ENCODE measurements at places on chromosomes 11 and 22.

DNA sequence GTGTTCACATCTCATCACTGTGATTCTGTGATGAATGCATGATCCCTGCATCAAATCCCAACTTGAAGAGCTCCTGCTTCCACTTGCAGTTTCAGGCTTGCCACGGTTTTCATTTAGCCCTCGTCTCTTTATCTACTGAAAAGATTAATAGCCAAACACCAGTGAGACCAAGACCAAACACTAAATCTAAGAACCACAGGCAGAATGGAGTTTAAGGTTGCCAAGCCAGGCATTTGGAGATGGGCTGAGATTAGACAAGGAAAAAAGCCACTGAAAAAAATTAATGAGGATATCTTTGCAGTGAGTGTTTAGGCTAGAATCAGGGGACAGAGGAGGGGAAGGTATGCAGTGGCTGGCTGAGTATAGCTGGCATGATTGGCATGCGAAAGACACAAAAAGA lies 227.2 kb upstream of the BLID start:
- peak; percentile 7 for DNase-seq

DNA sequence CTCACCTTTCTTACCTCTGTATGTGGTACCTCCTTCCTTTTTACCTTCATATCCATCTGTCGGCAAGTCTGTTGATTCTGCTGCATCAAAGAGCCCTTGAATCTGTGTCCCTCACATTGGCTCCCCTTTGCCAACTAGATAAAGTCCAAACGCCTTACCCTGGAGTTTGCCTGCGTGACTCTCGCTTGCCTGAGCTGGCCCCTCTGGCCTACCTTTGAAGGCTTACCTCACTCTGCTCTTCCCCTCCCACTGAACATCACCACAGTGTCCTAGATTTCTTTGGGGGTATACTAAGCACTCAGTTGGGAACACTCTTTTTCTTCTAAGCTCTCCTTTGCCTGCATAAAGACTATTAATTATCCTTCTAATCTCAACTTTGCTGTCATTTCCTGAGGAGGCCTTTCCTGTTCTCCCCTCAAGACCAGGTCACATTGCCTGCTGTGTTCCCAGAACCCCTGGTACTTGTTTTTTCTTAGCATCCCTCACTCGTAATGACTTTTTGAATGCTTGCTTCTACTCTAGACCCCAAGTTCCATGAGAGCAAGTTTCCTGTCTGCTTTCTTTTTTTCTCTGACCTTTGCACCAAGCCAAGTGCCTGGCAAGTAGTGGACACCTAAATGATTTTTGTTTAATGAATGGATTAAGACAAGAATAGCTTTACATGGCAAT lies 67.8 kb upstream of the ADORA2A start:
- DNase-seq: peak; percentile 75

DNA sequence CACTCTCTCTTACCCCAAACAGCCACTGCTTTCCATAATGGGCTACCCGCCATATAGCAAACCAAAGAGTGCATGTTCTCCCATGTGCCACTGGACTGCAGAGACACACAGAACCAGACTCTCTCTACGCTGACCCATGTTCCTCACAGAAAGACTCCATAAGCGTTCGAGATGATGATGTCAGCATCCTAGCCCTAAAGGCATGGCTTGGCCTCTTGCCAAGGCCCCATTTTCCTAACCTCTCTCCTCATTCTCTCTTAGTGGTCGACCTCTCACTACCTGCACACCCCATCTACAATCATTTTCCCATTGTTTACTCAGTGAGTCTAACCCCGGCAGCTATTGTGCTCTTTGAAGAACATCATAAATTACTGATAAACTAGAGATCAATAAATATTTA lies 4.9 kb downstream of the NDUFC2 start:
- DNase-seq: no peak

DNA sequence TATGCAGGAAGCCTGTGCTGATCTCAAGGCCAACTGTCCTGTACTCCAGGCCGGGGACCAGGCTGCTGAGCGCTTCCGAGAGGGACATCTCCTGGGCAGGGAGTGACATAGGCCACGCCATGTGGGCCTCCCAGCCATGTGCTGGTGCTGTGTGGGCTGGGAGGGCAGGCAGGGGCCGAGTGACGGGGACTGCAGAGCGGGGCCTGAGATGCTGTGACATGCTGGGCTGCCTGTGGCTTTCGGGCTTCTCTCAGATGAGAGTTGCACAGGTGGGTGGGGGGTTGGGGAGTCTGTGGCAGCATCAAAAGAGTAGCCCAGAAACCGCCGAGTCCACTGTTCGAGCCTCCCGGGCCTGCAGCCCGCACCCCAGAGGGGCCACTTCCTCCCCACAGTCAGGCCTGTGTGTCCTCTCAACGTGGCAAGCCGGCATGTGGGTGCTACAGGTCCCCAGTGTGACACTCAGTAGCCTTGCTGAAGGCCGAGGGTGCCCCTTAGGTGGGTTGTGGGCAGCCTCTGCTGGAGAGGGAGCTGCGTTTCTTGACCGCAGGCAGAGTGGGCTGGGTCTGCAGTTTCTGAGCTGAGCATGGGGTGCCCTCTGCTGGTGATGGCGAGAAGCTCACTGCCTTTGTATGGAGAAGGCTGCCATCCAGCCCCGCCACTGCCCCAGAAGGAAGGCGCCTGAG lies 101.2 kb downstream of the BCR start:
- DNase-seq: peak; percentile 68

DNA sequence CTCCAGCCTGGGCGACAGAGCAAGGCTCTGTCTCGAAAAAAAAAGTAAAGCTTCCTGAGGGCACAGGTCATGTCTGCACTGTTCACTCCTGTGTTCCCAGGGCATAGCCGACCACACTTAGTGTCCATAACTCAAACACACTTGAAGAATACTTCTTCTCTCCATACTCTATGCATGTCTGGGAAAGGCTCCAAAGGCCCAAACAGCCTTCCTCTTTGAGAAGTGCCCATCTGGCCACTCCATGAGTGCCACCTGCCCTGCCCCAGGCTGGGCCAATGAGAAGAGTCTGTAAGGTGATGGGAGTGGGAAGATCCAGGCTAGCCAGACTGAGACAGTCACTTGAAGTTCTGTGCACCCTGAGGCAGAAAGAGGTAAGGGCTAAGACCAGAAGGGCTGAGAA lies 24.7 kb downstream of the DGCR2 start:
- DNase-seq: no peak

GRCh38 chr22:46081036-46081830 lies 69.1 kb upstream of the PPARA start:
- no peak for DNase-seq

DNA sequence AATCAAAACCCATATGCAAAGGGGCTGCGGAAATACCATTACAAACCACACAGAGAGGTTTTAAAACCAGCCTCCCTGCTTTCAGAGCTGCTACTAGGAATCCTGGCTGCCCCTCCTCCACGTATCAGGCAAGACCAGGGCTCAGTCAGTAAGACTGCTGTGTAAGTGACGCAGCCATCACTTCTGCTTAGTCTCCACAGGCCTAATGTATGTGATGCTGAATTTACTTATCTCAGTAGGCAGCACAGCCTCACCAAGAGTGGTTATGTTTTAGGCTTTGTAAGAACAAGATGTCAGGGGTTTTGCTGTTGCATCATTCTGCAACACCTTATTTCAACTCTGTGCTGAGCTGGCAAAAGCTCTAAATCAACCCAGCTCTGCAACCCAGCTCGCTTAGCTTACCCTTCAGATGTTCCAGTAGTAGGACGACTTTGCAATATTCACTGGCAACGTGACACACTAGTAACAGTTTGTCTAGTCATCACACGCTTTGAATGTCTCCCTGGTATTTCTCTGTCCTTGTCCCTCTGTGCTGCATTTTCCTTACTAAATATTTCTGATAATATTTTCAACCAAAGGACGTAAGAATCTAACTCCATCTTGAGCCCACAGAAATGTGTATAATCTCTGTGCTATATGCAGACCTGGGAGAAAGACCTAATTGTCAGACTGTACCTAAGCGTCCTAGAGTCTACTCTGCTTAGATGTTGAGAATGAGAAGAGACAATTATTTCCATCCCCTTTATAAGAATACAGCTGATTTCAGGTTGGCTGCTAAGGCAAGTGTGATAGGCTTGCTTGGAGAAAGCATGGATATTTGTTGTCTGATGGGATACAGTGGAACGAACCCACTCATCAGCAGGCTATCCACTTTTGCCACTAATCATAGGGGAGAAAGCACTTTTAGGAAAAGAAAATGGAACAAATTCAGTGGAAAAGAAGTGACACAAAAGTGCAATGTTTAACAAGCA lies 72.2 kb downstream of the LARGE2 start:
- DNase-seq: peak; percentile 70

DNA sequence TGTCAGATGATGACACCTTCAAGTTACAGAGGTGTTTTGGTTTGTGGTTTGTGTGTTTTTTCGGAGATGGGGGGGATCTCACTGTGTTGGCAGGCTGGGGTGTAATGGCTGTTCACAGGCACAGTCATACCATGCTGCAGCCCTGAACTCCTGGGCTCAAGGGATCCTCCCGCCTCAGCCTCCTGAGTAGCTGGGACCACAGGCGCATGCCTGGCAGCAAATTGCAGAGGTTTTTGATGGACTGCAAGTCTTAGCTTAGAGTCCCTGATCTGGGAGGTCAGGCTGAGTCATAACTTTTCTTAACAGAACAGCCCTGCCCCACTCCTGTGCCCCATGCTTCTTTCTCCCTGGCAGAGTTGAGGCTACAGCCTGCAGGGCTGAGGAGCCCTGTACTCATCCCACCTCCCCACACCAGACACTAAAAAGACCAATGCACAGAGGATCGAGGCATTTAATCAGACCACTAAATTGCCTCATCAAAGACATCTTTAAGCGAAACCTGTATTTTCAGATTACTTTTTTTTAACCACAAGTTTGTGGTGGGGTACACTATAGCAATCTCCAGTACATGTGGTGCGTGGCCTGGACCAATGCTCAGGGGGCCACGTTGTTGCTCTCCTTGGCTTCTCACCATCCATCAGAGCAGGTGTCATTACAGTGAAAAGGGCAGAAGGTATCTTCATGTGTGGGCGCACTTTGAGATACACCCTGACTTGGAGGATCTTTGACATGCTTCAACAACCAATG lies 17.1 kb upstream of the ADORA2A start:
- peak; percentile 67 for DNase-seq

DNA sequence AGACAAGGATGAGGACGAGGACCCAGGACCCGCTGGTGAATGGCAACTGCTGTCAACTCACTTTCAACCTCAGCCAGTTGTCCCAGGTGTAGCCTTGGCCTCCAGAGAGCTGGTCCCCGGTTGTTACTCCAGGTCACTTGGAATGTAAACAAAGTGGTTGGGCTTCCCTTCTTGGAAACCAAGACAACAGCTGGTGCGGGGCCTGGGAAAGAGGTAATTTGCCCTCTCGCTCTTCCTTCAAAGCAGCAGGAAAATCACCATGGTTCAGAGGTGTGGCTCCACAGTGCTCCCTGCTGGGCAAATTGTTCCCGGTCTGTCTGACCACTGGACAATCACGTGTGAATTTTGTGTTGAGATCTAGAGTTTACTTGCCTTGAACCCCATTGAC lies 15.0 kb downstream of the SLC1A2 start:
- DNase-seq: peak; percentile 53

GRCh38 chr22:48494968-48495750 lies 1332.5 kb downstream of the BRD1 start:
- DNase-seq: no peak

DNA sequence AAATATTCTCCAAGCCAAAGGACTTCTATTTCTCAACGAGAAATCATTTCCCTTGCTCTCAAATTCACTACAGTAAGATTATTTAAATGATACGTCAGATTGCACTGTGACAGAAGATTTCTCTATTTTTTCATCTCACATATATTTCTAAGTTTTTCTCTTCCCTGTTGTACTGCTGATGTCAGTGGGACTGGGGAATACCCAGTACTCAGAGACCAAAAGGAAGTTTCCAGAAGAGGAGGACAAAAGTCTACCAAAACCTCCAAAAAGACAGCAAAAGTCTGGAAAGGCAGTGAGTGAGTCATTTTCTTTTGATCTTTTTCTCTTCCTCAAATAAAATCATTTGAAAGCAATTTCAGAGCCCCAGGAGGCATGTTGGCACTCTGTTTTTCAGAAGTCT lies 149.8 kb upstream of the PITPNB start:
- no peak for DNase-seq

- no peak for DNase-seq
Observed at GRCh38 chr11:70120674-70121073, 42.6 kb downstream of the ANO1 start.

DNA sequence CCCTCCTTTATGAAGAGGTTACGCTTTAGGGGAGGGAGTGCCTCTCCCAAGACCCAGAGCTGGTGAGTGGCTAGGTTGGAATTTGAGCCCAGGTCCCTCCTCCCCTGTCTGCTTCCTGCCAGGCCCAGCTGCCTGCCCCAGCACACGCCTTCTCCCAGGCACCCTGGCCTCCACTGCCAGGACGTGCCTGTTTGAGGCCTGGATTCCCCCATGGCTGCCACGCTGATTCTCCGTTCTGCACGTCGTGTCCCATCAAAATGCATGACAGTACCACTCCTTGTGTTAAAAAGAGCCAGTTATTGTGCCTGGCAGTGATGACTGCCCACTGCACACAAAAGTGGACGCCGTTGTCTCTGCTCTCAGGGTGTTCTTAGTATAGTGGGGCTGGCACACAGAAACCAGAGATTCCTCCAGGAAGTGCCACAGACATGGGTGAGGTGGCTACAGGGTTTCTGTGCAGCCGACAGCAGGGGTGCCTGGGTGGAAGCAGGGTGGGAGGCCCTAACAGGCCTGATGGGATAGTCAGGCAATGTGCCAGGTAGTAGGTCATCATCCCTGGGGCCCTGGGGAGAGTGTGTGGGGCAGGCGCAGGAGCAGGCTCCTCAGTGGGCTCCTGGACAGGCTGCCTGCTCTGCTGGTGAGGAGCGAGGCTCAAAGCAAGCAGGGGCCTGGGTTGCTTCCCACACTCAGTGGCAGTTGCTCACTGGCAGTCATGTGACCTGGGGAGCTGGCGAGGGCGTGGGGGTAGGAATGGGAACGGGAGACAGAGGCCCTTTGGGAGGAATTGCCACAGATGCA lies 24.2 kb downstream of the MED15 start:
- DNase-seq: peak; percentile 91

DNA sequence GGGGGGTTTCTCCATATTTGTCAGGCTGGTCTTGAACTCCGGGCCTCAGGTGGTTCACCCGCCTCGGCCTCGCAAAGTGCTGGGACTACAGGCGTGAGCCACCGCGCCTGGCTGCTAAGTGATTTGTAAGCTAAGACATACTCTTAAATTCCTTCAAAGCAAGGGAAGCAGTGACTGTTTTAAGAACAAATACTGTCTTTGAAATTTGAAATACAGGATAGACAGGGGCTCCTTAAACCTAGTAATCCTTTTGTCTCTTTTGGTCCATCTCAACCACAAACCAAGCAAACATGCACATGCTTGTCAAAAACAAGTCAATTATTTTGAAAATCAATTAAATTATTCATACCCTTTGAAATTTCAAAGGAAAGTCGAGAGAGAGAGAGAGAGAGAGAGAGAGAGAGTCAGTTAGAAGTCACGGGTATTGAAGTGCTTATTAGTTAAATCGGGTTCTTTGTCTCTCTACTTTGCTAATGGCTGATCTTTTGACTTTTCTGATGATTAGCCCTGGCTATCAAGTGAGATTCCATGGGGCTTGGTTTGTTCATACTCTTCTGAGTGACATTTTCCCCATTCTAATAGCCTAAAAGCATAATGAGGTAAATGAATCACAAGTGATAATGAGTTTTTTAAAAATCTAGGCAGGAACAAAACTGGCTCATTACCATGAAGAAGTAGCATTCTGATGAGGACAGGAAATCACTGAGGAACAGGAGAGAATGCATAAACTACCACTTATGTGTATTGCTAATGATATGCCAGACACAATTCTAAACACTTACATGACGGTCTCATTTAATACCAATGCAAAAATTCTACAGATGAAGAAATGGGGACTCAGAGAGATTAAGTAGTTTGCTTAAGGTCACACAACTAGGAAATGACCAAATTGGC lies 48.0 kb downstream of the MCHR1 start:
- peak; percentile 42 for DNase-seq

GRCh38 chr22:20579273-20580120 lies 72.1 kb downstream of the MED15 start:
- DNase-seq: no peak

Data from mesenchymal stem cell (in vitro differentiated cells and primary cell).